ENCODE measurements at places on chromosomes 11 and 22.

DNA sequence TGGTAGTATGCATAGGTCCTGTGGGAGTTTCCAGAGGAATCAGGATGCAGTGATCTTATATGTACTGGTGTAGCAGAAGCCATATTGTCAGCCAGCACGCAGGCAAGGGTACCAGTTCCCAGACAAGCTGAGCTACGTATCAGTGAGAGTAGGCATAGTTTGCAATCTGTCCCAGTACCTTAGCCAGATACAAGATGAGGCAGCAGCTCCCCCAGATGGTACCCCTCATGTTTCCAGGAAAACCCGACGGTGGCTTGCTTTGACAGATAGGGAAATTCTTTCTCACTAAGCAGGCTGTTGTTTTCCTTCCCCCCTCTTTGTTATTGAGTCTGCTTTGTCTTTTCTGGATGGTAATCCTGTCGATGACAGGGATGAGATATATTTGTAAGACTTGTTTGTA lies 109.7 kb upstream of the RRM1 start:
- no peak for DNase-seq

GRCh38 chr11:61042961-61043540 lies 59.2 kb upstream of the CD5 start:
- DNase-seq = no peak

- no peak for DNase-seq
Observed at GRCh38 chr22:32839831-32840584, 38.5 kb downstream of the TIMP3 start.

DNA sequence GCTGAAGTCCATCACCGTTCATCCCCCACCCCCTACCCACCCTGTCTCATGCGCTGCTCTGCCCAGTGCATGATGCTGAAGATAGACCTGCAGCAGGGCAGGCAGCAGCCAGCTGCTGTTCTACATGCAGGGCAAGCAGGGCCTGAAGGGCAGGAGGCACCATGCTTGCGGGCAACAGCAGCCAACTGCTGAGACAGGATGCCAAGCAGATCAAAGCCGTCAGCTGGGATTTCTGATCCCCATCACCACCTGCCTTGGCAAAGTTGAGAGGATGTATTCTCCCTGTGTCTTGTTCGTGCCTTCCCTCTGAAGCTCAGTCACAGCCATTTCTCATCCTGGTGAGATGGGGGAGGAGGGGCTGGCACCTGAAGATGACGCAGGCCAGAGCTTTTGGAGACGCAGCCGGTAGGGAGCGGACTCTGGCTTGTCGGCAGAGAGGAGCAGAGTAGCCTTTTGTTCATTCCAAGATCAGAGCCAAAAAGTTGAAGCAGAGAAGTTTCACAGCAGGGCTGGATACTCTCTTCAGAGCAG lies 227.0 kb downstream of the GRIK4 start:
- DNase-seq = no peak

DNA sequence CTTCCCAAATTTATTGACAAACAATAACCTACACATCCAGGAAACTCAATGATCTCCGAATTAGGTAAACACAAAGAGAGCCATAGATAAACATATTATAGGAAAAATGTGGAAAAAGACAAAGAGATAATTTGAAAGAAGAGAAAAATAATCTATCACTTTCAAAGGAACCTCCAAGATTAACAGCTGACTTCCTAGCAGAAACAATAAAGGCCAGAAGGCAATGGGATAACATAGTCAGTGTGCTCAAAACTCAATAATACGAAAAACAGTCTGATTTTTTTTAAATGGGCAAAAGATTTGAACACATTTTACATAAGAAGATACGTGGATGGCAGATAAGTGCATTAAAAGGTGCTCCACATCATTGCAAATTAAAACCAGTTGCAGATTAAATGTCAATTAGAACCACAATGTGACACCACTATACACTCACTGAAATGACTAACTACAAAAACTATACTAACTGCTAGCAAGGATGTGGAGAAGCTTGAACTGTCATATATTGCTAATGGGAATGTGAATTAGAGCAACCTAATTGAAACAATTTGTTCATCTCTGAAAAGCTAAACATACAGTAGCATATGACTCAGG lies 300.4 kb downstream of the TMEM135 start:
- DNase-seq = no peak

GRCh38 chr22:49514641-49515040 lies 313.0 kb downstream of the BRD1 start:
- peak; percentile 5 for DNase-seq

DNA sequence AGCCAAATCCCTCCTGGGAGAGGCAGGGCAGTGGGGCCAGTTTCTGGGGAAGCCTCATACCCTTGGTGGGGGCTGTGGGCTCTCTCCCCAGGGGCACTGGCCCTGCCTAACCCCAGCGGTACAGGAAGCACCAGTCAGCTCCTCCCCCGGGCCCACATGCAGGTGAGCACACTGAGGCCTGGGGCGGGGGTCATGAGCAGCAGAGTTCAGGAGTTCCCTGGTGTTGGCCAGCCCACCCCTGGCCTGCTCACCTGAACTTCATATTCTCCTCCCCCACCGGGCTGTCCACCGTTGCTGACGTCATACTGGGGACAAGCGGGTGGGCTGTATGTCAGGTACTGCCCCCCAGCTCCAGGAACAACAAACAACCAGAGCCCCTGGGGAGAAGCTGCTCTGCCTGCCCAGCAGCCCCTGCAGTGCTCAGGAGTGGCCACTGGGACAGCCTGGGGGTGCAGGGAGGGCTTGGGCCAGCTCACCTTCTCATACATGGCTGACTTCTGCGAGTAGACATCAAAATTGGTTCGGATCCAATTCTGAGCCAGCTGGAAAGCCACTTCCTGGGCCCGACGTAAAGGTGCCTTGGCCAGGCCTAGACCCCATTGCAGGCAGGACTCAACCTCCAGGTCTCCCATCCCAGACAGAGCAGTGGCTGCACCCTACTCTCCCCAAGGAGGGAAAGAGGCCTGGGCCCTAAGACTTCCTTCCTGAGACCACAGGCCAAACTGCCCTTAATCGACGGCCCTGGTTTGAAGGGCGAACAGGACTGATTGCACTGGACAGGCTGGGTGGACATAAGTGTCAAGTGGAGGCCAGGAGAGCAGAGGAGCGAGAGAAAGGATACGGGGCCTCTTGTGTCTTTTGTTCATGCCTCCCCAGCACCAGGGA lies 20.8 kb downstream of the TREH start:
- DNase-seq = no peak

Measured in hippocampal formation (tissue), 2 donors.